ENCODE measurements at places on chromosomes 7 and 10.

DNA sequence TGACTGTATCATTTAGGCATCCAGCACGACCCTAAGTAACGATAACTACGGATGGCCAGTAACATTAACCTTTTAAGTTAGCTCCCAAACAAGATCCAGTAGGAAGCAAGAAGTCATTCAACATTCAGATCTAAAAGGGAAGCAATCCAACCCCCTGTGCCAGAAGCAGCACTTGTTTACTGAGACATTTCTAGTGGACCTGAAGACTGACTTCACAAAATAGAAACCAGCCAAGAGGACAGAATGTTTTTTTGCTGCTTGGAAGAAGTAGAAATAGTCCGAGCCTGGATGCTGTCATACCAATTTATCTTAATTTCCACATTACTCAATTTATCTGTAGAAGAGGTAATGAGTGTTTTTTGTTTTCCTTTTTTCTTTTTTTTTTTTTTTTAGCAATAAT lies 88.0 kb upstream of the CTTNBP2 start:
- DNase-seq, result no peak

GRCh38 chr10:122659651-122660050 lies 40.0 kb downstream of the C10orf120 start:
- no peak for DNase-seq

DNA sequence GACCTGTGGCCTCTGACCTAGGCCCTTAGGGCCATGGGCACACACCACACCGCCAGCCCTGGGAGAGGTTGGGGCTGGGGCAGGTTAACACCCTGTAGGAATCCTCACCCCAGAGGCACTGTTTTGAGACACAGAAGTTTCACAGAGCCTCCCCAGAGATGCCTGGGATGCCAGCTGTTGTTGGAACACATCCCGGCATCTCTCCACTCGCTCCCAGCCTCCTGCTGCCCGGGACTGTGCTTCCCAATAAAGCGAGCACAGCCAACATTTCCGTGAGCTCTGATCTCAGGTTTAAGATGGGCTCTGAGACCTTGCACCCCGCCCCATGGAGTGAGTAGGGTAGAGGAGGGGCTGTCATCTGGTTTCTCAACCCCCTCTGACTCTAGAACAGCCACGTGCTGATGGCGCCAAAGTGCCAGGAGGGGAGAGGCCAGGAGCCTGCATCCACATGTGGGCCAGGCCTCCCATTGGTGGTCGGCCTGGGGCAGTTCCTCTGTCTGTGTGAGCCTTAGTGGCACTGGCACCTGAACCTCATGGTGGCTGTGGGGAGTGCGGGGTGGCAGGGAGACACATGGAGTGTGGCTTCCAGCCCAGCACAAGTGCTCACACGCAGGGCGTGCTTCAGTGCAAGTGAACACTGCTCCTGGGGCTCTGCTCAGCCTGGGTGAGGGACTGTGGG lies 54.7 kb downstream of the RASGEF1A start:
- DNase-seq, result no peak

GRCh38 chr7:70307544-70308106 lies 709.4 kb downstream of the AUTS2 start:
- no peak for DNase-seq

- no peak for DNase-seq
Observed at GRCh38 chr10:100130831-100131230, 49.2 kb upstream of the CPN1 start.

DNA sequence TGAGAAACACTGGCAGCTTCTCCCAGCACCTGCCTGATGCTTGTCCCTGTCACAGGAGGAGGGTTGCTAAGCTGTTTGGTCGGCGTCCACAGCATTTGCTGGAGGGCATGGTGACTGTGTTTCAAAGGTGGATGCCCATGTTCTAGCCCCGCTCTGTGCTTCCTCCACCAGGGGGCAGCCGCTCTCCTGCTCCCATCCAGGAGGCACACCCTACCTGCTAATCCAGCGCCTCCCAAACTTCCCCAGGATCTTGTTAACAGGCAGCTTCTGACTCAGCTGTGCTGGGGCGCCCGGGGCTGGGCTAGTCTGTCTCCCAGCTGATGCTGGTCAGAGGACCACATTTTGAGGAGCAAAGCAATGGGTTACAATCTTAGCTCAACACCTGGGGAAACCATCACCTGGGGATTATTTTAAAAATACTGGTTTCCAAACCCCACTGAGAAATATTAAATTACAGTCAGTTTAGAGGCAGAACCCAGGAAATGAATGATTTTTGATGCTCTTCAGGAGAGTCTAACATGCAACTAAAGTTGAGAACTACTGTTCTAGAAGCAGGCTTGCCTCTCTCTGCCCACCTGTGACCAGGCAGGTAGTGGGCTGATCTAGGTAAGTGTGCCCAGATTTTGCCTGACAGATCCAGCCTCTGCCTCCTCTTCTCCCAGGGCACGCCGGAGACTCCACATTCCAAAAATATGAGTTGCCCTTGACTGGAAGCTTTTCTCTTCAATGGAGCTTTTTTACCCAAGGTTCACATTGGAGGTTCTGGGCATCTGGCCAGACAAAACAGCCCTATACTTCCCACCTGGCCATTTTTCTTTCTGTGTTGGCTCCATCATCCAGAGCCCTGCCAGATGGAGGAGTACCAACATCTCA lies 92.7 kb upstream of the GPR26 start:
- peak; percentile 7 for DNase-seq

DNA sequence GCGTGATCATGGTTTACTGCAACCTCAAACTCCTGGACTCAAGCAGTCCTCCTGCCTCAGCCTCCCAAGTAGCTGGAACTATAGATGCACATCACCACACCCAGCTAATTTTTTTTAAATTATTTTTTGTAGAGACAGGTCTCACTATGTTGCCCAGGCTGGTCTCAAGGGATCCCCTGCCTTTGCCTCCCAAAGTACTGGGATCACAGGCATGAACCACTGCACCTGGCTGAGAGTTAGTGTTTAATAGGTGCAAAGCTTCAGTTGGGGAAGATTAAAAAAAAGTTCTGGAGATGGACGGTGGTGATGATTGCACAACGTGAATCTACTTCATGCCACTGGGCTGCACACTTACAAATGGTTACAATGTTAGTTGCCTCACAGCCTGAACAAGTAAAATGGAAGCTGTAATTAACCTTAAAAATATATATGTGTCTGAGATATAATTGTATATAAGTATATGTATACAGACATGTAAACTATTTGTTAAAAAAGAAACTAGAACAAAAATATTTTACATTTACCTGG lies 106.4 kb upstream of the ZNF438 start:
- no peak for DNase-seq

DNA sequence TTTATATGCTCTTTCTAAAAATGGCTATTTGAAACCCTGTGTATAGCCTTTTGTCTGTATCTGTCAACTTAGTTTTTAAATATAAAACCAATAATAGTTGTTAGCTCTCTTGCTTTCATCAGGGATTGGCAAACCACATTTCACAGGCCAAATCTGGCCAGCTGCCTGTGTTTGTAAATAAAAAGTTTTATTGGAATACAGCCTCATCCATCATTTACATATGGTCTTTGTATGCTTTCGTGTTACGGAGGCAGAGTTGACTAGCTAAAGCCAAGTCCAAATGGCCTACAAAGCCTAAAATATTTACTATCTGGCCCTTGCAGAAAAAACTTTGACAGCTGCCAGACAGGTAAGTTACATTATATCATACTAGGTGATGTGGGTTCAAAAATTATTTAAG lies 235.0 kb downstream of the BICC1 start:
- DNase-seq, result no peak

DNA sequence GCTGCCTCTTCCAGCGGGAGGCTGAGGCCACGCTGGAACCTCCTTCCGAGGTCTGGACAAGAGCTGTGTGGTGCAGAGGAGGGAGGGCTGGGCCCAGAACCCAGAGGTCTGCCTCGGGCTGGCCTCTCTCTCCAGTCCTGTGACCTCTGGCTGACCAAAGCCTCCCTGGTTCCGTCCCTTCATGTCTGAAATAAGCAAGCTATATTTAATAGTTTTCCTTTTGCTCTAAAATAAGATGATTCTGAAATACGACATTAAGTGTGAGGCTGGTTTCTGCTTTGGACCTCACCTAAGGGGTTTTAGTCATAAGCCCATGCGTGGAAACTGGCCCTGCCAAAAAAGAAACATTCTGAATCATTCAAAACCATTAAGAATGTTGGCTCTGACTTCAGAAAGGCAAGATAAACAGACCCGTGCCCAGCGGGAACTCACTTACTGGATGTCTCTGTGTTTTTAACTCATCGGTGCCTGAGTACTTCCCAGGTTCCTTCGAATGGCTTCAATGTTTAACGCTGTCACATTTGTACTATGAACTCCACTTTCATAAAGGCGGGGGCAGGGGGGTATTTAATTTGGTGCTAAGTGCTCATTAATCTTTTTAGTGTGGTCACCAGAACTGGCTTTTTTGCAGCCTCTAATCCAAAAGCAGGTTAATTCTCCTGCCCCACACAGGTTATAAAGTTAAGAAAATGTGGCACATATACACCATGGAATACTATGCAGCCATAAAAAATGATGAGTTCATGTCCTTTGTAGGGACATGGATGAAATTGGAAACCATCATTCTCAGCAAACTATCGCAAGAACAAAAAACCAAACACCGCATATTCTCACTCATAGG lies 157.5 kb upstream of the KLF14 start:
- DNase-seq, result peak; percentile 94

DNA sequence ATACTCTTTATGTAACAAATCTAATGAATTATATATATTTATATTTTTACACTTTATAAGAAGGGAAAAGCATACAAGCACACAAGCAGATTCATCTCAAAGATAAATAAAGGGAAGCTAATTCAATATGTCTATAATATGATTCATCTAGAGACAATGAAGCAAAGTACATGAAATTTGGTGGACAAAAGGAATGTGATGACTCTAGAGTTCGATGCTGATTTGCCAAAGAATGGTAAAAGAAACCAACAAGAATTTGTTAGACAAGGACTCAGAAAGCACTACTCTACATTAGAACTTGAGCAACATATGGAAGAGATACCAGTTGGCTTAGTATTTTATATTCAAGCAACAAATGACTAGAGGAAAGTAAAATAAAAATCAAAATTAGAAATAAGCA lies 536.5 kb upstream of the TEX47 start:
- DNase-seq, result no peak

GRCh38 chr7:130396109-130396508 lies 15.8 kb downstream of the CPA1 start:
- DNase-seq, result no peak

GRCh38 chr7:82527851-82528250 lies 84.3 kb upstream of the CACNA2D1 start:
- peak; percentile 67 for DNase-seq

DNA sequence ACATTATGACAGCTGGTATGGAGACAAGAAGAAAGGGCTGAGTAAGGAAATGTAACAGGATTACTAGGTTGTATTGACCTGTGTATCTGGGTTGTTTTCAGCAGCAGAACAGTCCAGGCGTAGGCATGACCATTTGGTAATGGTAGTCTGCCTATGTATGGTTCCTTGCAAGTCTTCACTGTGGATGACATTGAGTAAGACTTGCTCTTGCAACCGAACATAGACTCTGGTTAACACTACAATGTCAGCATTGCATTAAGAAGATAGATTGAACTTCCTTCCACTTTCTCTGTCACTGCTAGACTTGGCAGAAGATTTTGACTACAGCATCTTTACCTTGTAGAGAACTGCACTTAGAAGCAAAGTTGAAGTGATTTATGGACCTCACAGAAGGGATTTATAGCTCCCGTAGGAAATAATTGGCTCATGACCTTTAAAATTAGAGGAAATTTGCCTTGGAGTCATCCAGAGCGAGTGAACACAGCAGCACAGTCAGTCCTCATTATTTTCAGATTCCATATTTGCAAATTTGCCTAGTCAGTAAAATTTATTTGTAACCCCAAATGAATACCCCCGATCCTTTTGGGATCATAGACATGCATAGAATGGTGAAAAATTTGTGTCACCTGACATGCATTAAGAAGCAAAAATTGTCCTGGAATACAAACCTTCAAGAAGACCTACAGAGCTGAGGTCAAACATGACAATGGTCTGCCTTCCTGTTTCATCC lies 79.6 kb upstream of the STRIP2 start:
- no peak for DNase-seq

GRCh38 chr7:106010866-106011265 lies 47.8 kb downstream of the CDHR3 start:
- DNase-seq, result peak; percentile 24

DNA sequence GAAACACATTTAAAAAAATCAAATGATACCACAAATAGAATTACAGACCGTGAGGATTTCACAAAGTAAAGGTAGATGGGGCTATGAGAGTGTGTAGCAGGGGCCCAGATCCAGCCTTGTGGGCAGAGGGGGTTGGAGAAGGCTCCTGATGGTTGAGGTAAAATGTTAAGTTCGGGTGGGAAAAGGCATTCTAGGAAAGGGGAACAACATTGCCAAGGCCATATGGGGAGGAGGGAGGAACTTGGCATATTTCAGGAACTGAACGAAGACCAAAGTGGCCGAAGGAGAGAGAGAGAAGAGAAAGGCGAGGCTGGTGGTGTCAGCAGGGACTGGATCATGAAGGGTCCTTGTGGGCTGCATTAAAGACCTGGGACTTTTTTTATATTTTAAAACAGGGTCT lies 98.9 kb downstream of the CARD11 start:
- DNase-seq, result no peak

DNA sequence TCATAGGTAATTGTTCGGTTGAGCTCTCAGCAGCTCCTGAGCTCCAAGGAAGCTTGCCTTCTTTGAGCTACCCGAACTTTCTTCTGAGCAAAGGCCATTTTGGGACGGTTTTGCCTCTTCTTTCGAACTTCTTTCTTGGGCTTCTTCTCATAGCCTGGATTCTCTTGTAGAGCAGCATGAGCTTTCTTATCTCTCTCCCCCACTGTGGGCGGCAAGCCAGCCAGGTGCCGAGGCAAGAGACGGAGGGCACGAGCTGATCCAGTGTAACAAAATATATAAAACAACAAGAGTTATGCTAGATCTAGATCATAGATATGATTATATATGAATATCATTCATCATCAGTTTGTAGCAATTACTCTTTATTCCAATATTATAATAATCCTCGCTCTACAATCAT lies 16.5 kb upstream of the KNDC1 start:
- DNase-seq, result no peak

DNA sequence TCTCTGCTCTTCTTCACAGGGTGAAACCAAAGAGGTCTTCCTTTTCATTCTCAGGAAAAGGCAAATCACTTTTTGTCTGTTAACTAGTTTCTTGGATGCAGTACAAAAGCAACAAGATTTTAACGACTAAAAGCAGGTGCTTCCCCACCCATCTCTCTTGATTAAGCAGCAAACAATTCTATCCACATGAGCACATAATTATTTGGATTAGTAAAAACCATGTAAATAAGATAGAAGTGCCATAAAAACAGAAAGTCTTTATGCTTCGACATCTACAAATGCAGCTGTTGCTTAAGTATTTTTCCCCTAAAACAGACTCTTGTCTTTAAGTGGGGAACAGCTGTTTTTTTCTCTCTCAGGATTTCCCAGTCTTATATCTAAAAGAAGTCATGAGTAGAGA lies 37.4 kb downstream of the USP54 start:
- no peak for DNase-seq
